ENCODE measurements at places on chromosomes 3 and 15.
A peak's percentile ranks its signal among the peaks of the same experiment; 100 is the strongest.

DNA sequence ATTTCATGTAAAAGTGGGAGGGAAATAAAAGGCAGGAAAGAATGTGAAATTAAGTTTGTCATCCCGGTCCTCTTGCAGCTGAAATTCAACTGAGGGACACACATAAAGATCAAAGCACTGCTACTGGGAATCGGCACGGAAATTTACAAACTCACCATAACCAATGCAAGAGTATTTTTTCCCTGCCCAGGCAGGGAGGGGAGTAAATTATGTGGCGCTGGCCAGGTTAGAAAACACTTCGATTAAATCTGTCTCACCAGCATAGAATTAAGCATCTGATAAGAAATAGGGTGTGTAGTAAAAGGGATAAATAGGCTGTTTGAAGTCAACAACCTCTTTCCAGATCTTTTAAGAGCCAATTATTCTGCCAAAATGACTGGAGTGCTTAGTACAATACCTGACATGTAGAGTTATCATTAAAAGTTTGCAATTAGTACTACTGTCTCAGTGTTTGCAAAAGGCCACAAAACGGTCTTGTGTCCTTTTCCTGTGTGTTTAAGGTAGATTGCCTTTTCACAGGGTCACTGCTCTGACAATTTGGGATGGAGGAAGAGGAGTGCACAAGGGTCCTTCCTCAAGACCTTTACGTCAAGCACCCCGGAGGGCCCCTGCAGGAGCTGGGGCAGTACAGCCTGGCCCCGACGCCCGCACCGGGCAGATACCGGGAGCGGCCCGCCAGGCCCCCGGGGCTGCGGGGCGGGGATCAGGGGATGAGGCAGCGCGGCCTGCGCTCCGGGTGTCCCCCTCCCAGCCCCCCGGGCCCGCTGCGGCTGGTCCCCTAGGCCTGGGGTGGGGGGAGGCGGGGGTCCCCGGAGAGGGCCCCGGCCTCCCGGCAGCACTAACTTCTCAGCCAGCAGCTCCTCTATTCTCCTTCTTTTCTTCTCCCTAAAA, 651 bp downstream of the UBA3 start:
- DNase-seq, result no peak

GRCh38 chr3:119602676-119603075, 5.0 kb downstream of the PLA1A start:
- DNase-seq, result no peak

- DNase-seq, result no peak
These were observed 9.1 kb downstream of the SHOX2 start for GRCh38 chr3:158097081-158097592.

GRCh38 chr3:43054754-43055153, 51.1 kb downstream of the POMGNT2 start:
- no peak for DNase-seq

DNA sequence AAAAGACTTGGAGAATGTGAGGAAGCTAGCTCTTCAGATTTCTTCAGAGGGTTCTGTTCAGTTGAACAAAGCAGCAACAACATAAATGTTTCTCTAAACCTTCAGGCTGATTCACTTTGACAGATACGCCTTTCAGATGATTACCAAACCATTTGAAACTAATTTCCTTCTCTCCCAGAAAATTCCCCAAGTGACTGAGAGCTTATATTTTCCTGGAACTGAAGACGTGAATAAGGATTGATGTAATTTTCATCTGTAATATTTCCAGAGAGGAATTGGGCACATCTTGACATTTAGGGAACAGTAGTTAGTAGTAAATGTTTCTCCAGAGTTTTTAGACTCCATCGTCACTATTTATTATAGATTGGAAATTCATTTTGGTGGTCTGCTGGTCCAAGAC, 108.6 kb upstream of the AADACL2 start:
- DNase-seq, result no peak

DNA sequence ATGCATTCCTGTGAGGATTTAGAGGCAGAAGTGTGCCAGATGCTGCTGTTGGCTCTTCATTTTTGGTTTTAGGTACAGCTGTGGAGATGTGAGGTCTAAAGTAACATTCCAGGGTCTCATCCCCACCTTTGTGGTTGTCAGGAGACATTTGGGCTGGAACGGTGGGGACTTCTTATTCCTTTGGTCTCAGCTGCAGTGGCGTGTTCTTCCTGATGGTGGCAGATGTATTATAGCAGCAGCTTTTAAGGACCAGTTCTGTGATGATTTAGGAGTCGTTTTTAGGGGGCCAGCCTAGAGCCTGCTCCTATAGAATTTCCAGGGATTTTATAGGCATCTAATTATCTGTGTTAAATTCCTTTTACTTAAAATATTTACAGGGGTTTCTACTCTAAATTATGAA, 221.0 kb upstream of the EOMES start:
- DNase-seq, result no peak

DNA sequence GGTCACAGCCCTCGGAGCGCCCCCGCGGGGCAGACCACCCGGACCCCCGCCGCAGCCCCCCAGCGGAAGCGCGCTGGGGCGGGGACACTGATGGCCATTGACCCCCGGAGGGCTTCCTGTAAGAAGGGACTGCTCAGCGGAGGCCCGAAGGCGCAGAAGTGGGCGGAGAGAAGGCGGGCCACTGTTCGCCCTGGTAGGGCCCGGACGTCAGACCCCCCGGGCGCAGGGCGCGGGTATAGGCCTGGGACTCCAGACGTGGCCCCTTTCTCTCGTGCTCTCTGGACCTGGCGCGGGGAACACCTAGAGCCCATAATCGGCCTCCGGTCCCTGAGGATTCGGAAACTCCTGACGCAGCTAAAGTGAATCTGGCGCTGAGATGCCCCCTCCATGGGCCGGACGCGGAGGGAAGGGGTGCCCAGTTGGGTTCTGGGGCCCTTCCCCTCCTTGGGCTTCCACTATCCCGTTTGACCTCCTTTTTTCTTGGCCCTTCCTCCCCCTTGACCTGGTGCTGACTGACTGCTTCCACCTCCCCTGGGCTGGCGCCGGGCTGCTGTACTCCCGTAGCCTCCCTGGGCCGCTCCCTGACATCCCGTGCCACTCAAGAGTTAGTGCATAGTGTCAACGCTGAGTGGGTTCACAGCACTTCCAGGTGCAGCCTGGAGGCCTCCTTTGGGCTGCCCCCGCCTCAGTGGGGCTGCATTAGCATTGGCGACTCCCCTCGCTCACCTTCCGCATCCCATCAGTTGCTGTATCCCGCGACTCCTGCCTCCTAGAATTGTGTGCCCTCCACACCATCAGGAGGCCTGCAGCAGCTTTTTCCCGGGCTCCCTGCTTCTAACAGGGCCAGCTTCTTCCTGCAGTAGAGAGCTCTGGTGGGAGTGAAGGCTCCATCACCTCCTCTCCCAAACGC, 694 bp downstream of the ABTB1 start:
- DNase-seq, result peak; percentile 78

- no peak for DNase-seq
These were observed 15.5 kb downstream of the GREM1 start for GRCh38 chr15:32733281-32733680.

GRCh38 chr3:28940530-28940929, 340.3 kb upstream of the RBMS3 start:
- no peak for DNase-seq

DNA sequence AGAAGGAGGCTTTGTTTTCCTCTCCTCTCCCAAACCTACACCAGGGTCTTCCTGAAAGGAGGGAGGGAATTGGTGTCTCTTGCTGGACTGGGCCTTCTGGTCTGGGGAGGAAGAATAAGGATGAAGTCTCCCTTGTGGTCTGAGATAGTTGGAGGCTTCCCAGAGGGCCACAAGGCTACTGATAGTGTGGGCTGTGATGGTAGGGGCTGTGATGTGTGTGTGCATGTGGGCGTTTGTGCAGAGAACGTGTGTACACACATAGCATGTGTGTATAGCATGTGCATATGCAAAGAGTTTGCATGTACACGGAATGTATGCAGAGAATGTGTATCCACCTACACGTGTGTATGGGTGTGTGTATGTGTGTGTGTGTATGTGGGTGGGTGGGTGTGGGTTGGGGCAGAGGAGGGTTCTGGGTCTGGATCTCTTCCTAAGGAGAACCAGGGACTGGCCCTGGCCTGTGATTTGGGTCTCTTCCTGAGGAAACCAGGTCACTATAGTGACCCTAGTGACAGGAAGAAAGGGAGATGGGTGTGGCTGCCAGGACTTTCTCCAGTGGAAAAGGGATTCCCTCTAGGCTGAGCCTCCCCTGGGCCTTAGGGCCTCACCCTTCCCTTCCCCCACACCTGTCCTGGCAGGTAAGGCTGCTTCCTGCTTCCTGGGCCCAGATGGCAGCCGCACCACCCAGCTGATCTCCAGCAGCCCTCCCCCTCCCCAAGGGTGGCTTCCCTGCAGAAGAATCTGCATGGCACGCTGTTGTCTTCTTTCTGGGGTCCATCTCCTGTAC, 1.7 kb downstream of the FLNB start:
- no peak for DNase-seq

DNA sequence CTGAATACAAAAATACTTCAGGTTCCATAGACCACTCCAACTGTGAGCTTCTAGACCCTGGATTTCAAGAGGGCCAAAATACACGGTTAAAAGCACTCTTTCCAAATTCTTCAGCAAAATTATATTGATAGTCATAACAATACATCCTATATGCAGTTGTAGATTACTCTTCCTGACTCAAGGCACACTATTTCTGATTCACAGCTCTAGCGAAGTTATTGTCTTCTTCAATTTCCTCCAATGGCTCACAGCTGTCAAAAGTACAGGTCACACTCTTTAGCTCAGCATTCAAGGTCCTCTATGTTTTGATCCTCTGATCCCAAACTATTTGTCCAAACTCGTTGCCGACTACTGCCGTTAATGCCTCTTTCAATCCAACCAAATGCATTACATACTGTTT, 13.5 kb upstream of the CCDC80 start:
- no peak for DNase-seq

- no peak for DNase-seq
These were observed 20.6 kb upstream of the USP3 start for GRCh38 chr15:63483521-63484371.

DNA sequence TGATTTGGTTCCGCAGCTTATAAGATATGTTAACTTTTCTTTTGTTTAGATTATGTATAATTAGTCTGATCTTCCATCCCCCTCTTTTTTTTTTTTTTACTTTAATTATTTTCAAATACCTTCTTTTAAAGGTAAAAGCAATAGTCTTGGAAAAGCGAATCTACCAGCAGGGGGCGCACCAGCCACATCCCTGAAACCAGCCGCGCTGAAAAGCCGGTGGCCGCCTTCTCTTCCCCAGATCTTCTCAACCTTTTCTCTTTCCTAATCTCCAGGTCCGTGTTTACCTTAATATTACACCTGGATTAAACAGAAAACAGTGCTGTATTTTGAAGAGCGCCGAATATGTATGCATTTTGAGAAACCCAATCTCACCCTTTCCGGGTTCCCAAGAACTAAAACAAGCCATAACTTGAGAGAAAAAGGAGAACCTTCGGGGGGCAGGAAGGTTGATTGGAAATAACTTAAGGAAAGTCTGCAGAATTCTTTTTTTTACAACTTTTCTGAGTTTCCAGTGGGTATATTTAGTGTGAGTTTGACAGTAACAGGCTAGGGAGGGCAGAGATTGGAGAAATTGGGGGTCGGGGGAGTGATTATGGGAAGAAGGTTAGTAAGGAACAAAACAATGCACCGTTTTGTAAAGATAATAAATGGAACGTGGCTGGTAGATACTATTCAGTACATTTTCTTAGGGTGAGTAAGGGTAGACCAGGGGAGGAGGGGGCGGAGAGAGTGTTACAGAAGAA, 2.0 kb upstream of the SOX2 start:
- no peak for DNase-seq

GRCh38 chr15:25246641-25247406, 192.0 kb downstream of the UBE3A start:
- peak; percentile 1 for DNase-seq

DNA sequence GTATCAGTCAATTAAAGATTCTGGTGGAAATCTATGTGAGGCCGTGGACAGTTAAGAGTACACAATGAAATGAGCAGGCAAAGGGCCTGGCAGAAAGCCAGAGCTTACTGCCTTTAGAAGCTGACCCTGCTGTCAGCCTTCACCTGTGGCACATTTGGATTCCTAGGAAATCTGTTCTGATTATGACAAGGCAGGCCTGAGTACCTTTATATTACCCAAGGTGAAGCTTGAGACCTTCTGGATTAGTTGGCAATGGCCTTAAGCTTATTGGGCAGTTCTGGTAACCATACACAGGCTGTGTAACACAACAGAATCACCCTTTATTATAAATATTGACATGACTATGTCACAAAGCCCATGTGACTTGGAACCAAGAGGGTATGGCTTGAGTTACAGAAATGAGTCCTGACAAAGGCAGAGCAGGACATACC, 43.2 kb downstream of the NBEAL2 start:
- DNase-seq, result no peak

DNA sequence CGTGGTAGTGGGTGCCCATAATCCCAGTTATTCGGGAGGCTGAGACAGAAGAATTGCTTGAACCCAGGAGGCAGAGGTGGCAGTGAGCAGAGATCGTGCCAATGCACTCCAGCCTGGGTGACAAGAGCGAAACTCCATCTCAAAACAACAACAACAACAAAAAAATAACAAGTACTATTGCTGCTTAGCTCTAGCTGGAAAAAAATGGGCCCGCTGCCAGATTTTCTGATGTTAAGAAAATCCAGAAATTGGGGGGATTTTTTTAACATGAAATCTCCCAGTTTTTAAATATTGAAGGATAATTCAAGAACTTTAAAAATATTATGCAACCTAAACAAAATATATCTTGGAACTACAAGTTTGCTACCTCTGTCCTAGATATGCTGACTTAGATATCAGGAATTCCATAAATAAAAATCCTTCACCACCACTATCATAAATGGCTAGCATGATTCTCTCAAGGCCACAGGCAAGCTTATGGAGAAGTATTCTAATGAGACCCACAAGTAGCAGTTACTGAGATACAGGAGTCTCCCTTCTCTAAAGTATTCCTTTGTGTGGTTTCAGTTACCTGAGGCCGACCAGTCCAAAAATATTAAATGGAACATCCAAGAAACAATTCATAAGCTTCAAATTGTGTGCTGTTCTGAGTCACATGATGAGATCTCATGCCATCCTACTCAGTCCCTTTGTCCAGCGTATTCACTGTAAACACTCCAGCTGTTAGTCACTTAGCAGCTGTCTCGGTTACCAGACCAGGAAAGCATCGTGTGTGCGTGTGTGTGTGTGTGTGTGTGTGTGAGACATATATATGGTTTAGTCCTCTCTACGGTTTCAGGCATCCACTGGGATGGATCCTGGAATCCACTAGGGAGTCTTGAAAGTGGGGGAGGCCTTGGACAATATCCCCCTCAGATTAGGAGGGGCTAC, 277.2 kb downstream of the TBL1XR1 start:
- DNase-seq, result no peak

DNA sequence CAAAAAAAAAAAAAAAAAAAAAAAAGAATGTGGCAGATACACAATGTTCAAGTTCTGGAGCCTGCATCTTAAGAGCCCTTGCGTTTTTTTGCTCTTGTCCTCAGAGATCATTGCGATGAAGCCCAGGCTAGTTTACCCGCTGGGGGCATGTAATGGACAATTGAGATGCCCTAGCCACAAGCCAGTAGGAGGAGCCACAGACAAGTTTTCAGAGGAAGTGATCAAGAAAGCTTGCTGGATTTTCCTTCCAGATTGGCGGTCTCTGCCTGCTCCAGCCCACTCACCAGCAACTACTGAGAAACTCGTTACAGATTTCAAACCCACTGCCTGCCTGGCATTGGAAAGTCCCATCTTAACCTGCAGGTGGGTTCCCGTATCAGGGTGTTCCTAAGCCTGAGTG, 192.1 kb upstream of the EOMES start:
- no peak for DNase-seq

GRCh38 chr15:85583923-85584390, 203.6 kb downstream of the AKAP13 start:
- DNase-seq, result no peak

- DNase-seq, result no peak
These were observed 5.7 kb downstream of the SLC6A20 start for GRCh38 chr3:45790596-45790995.

All from 8988T (cell line).